ENCODE measurements at places on chromosomes 4 and X.

DNA sequence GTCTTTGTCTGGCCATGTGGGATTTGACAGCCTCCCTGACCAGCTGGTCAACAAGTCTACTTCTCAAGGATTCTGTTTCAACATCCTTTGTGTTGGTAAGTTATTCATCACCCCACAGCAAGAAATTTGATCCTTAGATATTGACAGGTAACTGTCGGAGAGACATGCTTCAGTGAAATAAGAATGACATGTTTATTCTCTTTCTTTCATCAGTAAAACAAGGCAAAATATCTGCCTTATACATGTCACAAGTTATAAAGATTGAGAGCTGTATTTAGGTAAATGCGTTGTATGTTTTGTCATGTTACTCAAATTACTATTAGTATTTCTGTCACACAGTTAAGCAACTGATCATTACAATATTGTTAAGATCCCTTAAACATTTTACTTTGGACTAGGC lies 46.9 kb downstream of the SEPTIN11 start:
- no peak for DNase-seq

DNA sequence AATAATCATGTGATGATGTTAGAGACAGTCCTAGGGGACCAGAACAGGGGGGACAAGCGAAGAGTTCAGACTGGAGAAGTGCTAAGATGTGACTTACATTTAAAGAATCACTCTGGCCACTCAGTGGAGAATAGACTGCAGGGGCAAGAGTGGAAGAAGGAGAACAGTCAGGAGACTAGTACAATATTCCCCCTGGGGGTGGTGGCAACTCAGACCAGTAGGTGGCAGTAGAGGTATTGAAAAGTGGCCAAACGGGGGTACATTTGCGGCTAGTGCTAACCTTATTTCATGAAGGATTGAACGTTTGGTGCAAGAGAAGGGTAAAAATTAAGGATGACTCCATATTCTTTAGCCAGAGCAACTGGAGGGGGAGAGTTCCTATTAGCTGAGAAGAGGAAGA lies 2.7 kb upstream of the BMX start:
- DNase-seq: no peak

- no peak for DNase-seq
Observed at GRCh38 chr4:114886761-114887160, 226.7 kb downstream of the NDST4 start.

DNA sequence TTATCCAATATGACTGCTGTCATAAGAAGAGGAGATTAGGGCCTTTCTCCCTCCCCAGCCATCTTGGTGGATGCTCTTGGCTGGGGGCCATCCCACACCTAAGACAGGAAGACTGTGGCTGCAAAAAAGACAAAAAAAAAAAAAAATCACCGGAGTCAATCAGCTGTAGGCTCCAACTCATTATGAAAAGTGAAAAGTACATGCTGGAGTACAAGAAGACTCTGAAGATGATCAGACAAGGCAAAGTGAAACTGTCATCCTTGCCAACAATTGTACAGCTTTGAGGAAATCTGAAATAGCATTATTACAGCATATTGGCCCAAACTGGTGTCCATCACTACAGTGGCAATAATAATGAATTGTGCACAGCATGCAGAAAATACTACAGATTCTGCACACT lies 5.2 kb downstream of the EGFL6 start:
- no peak for DNase-seq

DNA sequence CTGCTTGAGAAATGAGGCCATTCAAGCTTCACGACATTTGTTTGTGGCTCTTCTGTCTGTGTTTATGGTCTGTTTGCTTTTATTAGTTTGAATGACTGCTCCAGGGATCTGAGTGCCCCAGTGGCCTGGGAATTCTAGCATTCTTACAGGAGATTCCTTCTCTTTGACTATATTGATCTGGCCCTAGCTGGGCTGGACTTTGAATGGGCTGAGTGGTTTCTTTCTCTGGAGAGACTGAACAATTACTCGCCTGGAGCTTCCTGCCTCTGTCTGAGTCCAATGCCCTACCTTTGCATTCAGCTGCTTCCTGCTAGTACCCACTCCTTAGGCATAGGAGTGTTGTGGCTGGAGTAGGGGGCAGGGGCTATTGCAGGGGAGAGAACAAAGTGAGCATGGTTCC lies 51.2 kb upstream of the EDA start:
- DNase-seq: no peak

- DNase-seq: no peak
Observed at GRCh38 chrX:155966876-155967275, 30.6 kb upstream of the IL9R start.
